ENCODE measurements at places on chromosomes 5 and 9. TPM values are rescaled to one million over a fixed set of nuclear protein-coding genes. Genes with fewer than 3 reads are reported as not detected.

The PCDHB15 gene
- total RNA-seq = 0.05 TPM

The GMCL2 gene
- not detected for total RNA-seq

The COL5A1 gene
- total RNA-seq = 48.7 TPM

The GRIN3A gene
- not detected for total RNA-seq

The ADAMTSL2 gene
- not detected for total RNA-seq

The OR1J1 gene
- not detected for total RNA-seq

The IL3 gene
- total RNA-seq = not detected

The TLE4 gene
- 12.7 TPM for total RNA-seq

The FOXD4 gene
- total RNA-seq = 0.44 TPM

The RETREG1 gene
- total RNA-seq = 2.6 TPM

The IL12B gene
- 0.08 TPM for total RNA-seq

The SLC34A1 gene
- total RNA-seq = not detected

The FBN2 gene
- total RNA-seq = 12.1 TPM

The SLC6A18 gene
- total RNA-seq = not detected

The QSOX2 gene
- 27.0 TPM for total RNA-seq

The CDH12 gene
- total RNA-seq = not detected

The ATOSB gene
- total RNA-seq = 8.1 TPM

The SH3RF2 gene
- total RNA-seq = 2.5 TPM

The RECK gene
- 6.5 TPM for total RNA-seq

The ENG gene
- total RNA-seq = 0.13 TPM

The SLC6A7 gene
- total RNA-seq = not detected

The LMX1B gene
- total RNA-seq = 1.3 TPM

The ROR2 gene
- 1.6 TPM for total RNA-seq

The TMC1 gene
- total RNA-seq = 0.13 TPM

The AFAP1L1 gene
- 9.5 TPM for total RNA-seq

The LCN15 gene
- not detected for total RNA-seq

The PALM2AKAP2 gene
- 0.30 TPM for total RNA-seq

The LECT2 gene
- total RNA-seq = not detected

All from A549 treated with GW870086 at 1 μM for 4 hours (cell line).